AG08395 (cell line): ENCODE measurements at places on chromosomes 5 and 9.
A peak's percentile ranks its signal among the peaks of the same experiment; 100 is the strongest.

GRCh38 chr5:126640866-126641265 lies 40.1 kb downstream of the PHAX start:
- no peak for DNase-seq

GRCh38 chr9:38018958-38019602 lies 49.9 kb downstream of the SHB start:
- peak; percentile 73 for DNase-seq

DNA sequence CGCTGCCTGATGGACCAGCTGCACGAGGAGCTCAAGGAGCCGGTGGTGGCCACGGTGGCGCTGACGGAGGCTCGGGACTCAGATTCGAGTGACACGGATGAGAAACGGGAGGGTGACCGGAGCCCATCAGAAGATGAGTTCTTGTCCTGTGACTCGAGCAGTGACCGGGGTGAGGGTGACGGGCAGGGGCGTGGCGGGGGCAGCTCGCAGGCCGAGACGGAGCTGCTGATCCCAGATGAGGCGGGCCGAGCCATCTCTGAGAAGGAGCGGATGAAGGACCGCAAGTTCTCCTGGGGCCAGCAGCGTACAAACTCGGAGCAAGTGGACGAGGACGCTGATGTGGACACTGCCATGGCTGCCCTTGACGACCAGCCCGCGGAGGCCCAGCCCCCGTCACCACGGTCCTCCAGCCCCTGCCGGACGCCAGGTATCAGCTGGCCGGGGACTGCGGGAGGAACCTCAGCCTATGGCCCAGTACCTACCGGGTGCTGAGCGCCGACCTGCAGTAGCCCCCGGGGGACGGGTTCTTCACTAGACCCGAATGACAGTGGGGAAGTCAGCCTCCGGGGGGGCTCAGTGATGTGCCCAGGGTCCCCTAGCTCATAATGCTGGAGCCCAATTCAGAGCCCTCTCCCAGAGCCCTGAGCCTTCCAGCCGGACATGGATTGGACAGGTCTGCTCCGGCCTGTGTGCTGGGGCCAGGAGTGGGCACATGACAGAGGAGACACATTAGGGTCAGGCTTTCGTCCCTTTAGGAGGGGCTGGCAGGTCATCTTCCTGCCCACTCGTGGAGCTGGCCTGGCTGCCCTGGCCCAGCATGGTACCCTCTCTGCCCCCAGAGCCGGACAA lies 33.0 kb downstream of the USP20 start:
- no peak for DNase-seq

DNA sequence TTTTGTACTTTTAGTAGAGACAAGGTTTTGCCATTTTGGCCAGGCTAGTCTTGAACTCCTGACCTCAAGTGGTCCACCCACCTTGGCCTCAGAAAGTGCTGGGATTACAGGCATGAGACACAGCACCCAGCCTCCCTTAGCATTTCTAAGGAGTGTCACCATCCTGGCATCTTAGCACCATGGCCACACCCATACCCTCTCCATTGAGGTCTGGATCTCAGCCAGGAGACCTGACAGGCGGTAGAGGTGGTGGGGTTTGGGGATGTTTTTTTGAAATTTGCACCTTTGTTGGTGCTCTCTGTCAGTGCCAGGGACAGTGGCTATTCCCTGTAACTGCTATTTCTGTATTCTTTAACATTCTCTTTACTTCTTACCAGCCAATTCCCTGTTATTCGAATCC lies 72.5 kb downstream of the TRIM36 start:
- DNase-seq: no peak

- no peak for DNase-seq
Observed at GRCh38 chr5:129172580-129172979, 78.0 kb downstream of the ISOC1 start.

- no peak for DNase-seq
Observed at GRCh38 chr5:135721548-135722090, 112.8 kb upstream of the SLC25A48 start.

DNA sequence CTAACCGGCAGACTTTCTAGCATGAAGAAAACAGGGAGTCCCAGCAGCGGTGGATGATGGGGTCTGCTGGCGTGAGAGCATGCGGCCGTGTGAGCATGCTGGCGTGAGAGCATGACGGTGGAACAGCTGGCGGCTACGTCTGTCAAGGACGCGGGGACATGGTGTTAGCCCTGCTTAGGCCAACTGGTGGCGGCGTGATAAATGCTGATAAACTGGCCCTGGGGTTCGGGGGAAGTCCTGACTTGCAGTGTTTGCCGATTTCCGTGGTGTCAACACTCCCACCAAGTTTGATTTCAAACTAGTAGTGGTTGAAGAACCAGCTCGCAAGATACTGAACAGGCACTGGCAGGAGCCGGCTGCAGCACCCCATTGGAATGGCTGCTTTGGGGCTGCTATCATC lies 122.4 kb upstream of the RAPGEF1 start:
- DNase-seq: no peak

DNA sequence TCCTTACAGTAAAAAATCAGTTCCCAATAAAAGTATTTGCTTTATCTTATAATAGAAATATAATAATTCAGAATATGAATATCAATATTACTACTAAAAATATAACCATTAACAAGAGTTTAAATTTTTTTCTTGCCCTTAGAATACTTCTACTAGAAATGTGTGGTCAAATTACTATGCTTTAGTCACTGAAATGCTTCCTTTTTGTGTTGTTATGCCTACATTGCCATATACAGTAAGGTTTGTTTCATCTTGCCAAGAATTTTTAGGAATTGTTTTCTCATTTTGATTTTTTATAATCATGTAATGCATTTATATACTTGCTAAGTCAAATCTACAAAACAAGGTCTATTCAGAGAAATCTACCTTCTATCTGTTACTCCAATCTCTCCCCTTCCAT lies 181.7 kb downstream of the CDK5RAP2 start:
- DNase-seq: no peak

DNA sequence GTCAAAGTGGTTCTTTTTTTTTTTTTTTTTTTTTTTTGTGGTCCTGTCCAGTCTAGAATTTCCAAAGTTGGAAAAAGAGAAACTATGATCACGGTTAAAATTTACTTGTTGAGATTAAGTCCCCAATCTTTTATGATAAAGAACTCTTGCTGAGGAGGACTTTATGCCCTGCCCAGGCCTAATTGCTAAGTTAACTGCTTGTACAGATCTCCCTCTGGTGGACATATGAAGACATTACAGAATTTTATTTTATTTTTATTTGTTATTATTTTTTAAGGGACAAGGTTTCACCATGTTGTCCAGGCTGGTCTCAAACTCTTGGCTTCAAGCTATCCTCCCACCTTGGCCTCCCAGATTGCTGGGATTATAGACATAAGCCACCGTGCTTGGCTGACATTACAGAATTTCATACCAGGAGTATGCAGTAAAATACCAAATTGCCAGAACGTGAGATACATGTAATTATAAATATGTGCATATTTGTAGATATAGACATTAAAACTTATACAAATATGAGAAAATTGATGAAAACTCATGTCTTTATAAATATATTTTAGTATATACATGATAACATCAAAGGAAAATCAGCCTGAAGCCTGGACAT lies 91.2 kb downstream of the RFK start:
- peak; percentile 60 for DNase-seq

DNA sequence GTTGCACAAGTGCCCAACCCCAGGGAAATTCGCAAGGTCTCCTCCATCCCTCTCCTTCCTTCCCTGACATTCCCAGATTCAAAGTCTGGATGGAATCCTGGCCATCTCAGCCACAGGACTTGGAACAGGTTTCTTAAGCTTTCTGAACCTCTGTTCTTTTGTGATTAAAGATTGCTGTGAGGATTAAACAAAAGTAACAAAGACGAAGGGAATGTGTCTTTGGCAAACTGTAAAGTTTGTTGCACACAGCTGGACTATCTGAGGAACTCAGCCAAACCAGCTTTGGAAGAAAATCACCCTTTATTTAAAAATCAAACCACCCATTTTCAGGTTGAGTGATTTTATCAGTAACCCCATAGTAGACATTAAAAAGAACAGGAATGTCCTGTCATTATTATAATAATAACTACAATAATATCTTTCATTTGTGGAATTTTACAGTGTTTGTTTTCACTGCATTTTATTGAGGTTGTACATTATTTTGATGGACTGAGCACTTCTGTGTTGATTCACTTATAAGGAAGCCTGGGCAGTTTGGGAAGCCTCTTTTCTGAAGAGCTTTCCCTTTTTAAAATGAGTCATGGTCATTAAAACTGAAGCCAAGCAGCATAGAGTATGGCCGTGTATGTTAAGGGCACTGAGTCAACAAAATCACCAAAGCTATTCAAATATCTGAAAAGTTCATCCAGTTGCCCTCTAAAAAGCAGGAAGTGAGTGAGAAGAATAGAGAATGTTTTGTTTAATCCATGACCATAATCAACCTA lies 310.2 kb downstream of the AGTPBP1 start:
- peak; percentile 44 for DNase-seq

GRCh38 chr5:59093329-59093728 lies 510.5 kb downstream of the RAB3C start:
- no peak for DNase-seq

- DNase-seq: no peak
Observed at GRCh38 chr9:1179366-1179765, 129.2 kb downstream of the DMRT2 start.

DNA sequence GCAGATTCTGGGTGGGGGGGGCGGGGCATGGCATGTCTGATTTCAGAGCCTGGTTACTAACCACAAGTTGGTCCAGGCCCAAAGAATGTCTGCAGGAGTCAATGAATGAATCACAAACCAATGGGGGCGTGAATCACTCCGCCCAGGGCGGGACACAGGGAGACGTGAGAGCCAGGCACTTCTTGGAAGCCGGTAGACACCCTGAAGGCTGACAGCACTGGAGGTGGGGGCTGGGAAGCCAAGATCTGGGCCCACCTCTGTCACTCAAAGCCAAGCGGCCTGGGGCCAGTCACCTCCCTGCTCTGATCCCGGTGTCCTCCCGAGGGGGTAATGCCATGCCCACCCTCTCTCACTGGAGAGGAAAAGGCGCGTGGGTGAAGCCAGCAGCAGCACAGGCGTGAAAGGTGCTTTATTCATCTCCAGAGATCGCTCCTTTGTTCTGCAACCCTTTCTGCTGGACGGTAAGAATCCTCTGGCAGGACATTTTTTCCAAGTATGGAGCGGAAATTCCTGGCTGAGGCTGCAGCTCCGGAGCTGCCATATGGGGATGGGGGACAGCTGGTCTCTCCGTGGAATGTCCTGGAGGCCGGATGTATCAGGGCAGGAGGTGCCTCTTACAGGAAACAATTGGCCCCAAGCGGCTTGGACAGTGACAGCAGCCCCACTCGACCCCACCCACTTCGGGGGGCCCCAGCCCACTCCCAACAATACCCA lies 85.0 kb downstream of the STK10 start:
- DNase-seq: peak; percentile 96

- no peak for DNase-seq
Observed at GRCh38 chr5:73687357-73687756, 61.4 kb downstream of the ARHGEF28 start.

DNA sequence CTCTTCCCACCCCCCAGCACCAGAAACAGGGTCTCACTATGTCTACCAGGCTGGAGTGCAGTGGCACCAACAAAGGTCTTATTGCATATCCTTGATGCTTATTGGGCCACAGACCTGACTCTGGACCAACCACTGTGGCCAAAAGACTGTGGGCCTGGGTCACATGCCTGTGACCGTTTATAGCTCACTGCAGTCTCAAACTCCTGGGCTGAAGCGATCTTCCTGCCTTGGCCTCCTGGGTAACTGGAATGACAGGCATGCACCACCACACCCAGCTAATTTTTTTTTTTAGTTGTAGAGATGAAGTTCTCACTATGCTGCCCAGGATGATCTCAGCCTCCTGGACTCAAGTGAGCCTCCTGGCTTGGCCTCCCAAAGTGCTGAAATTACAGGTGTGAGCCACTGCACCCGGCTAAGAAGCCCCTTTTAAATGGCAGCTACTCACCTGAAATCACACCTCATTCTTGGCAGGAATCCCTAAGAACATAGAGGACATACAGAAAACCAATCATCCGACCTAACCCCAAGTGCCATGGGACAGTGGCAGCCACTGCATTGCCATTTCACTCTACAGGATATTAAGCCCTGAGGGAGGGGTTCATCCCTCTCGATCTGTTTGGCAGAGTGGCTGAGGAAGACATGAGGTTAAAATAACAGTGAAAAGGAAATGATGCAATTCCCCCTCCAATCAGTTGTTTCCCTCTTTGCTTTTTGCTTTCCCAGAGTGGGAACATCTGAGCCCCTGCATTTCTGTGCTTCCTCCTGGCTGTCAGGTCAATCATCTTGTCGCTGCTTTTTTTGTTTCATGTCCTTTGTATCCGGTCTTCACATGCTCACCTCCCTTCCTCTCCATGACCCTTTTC lies 74.6 kb downstream of the LRRC70 start:
- no peak for DNase-seq

GRCh38 chr9:21856301-21857094 lies 54.1 kb downstream of the MTAP start:
- peak; percentile 59 for DNase-seq

GRCh38 chr5:57816108-57816507 lies 333.5 kb upstream of the ACTBL2 start:
- peak; percentile 93 for DNase-seq

DNA sequence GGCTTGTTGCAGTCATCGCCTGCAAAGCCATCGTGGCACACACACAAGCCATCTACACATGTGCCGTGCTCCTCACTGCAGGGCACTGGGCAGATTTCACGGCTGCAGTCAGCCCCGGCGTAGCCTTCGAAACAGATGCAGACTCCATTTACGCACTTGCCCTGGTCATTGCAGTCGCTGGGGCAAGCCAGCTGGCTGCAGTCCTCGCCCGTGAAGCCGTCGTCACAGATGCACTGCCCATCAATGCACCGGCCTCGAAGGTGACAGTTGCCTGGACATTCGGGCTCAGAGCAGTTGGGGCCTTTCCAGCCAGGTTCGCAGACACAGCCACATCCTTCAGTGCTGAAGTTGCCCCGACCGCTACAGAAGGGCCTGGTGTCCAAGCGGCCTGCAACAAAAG lies 31.1 kb downstream of the TNC start:
- no peak for DNase-seq

- DNase-seq: no peak
Observed at GRCh38 chr5:31121224-31121623, 72.3 kb upstream of the CDH6 start.

DNA sequence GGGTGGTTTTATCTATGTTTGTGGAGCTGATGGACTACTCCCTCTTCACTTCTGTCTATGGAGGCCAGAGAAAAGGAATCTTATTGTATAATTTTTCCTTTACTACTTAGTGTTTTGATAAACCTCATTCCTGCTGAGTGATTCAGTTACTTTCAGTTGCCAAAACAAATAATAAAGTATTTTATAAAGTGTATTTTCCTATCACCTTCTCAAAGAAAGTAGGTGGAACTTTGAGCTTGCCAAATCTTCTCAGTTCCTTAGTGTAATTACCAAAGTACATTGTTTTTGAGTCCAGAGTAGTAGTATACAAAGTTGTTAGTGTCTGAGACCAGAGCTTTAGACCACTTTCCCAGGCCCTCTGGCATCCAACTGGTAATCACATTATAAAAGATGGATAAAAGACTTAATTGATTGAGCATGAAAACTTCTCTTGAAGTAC lies 13.5 kb downstream of the RABGAP1 start:
- peak; percentile 28 for DNase-seq
